ENCODE measurements at places on chromosomes 4 and X. TPM values are rescaled to one million over a fixed set of nuclear protein-coding genes. Genes with fewer than 3 reads are reported as not detected.

Gene SPANXB1
- not detected for total RNA-seq

Gene CYBB
- 8.4 TPM for total RNA-seq

Gene KCTD8
- 0.17 TPM for total RNA-seq

Gene CXCL1
- total RNA-seq, result 4.3 TPM

Gene CYSLTR1
- total RNA-seq, result 2.5 TPM

- no peak overlapping the region for H3K4me3 ChIP-seq
- no peak for DNase-seq
- no peak overlapping the region for H3K27ac ChIP-seq
Measured at GRCh38 chr4:10366628-10367027, 90.6 kb downstream of the ZNF518B start.

DNA sequence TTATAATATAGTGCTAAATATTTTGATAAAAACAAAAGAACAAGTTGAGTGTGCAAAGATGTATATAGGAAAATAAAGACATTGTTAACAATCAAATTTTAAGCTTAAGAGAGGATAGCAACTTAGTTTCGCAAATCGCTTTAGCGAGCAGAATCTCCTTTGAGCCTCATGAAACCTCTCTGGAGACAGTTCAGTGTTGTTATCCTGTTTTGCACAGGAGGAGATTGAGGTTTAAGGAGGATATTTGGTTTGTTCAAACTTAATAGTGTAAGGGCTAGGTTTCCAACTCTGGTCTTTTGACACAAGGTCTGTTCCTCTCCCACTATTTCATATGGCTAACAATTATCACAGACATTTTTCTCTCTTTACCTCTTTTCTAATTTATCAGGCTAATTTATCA is 1848.5 kb upstream of the TENM3 start:
- H3K4me1 ChIP-seq, result no peaks in the 10 kb centered on the region
- no peak for DNase-seq
- no peak overlapping the region for H3K4me3 ChIP-seq
- no peaks in the 10 kb centered on the region for H3K27me3 ChIP-seq

- no peak for DNase-seq
- H3K36me3 ChIP-seq, result no peaks in the 10 kb centered on the region
- no peak overlapping the region for H3K27ac ChIP-seq
- H3K4me3 ChIP-seq, result no peak overlapping the region
- H3K27me3 ChIP-seq, result no peaks in the 10 kb centered on the region
Measured at GRCh38 chr4:89889289-89889688, 5.4 kb upstream of the MMRN1 start.

DNA sequence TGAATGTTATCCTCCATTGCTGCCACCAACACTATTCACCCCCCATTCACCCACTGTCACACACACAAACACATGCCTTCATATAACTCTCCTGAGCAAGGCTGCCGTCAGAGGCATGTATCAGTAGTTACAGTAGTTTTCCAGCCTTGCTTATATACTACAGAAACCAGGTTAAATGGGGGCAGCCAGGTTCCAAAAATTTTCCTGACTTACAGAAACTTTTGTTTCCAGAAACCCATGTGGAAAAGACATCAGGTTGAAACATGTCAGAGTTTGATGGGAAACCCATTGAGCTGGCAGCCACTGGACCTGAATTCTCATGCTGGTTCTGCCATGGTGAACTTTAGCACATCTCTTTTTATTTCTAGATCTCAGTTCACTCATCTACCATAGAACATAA is 64.0 kb downstream of the COX18 start:
- H3K36me3 ChIP-seq, result no peaks in the 10 kb centered on the region
- H3K27ac ChIP-seq, result no peak overlapping the region
- no peak for DNase-seq

DNA sequence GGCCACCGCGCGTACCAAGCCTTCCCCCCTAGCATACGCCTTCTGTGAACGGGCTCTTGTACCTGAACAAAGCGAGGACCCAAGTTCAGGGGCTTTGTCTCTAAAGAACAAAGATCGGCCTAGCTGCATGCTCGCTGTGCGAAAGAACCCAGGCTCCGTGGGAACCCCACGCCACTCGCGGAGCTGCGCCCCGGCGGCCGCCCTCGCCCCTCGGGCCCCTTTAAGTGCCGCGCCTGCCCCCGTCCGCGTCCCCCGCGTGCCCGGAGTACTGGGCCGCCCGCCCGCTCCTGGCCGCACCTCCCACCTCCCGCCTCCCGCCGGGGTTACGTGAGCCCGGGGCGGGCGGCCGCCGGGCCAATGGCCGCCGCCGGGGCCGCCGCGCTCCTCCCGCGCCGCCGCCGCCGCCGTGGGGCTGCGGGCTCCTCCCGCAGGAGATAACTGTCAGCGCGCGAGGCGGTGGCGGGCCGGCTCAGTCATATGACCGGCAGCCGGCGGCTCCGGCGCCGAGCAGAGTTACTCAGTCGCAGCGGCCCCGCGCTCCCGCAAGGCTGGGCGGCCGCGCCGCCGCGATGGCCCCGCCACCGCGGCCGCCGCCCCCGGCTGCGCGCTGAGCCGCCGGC is at the start of gene FNIP2:
FNIP2 (plus strand) TSS at position 472 of the 620 bp plus-strand sequence. CDS start 187 bp downstream, outside the sequence.
- H3K4me3 ChIP-seq, result peak within 1 kb of the TSS; percentile 91
- peaks cover 57% of the 10 kb centered on the region for H3K4me1 ChIP-seq
- peak within 1 kb of the TSS; percentile 86 for H3K27ac ChIP-seq
- no peaks in the 10 kb centered on the region for H3K36me3 ChIP-seq
- peak; percentile 87 for DNase-seq

Measured in heart right ventricle (tissue), 16 donors.